ENCODE measurements at places on chromosomes 7 and 10.

DNA sequence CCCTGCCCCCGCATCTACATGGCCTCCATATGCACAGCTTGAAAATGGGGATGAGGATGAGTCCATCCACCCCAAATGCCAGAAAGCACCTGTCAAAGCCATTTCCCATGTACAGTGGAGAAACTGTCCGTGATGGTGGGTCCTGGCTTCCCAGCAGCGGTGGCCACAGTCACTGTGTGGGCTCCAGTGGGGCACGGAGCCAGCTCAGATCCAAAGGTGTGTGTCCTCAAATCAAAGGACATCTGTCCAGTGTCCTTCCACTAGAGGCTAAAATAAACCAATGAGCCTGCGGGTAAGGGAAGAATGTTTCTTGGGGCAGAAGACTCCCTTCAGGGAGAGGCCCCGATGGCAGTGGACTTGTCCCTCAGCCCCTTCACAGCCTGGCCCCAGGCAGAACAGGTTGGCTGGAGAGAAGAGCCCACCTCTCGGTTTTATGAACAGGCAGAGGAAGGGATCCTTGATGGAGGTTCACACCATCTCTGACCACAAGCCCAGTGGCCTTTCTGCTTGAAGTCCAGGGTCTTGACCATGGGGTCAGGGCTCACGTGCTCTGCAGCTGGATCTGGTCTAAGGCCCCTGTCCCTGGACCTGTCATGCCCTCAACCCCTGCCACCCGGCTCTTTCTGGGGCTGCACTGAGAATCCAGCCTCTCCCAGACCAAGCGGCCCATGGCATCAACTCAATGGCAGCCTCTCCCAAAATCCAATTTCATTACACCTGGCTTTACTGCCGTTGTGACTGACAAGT, 106.9 kb downstream of the TCERG1L start:
- DNase-seq: no peak

DNA sequence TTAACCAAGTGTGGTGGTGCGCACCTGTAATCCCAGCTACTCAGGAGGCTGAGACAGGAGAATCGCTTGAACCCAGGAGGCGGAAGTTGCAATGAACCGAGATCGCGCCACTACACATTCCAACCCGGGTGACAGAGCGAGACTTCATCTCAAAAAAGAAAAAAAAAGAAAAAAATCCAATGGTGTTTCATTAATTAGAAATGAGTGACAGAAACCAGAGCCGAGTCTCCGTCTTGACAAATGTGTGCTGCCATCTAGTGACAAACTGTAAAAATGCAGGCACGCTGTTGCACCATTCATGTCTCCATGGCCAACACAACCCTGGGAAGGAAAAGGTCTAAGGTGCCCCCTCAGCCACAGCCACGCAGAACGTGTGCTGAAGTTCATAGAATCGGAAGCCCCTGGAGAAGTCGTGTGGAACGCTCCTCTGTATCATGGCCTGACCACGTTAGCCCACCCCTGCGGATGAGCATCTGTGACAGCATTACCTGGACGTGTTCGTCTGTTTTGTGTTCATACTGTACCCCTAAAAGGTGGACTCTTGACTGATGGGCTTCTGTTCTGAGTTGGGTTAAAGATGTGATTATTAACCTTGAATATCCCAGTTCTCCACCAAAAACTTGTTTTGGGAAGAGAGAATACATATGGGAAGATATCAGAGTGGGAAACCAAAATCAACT, 94.9 kb downstream of the LYZL2 start:
- DNase-seq: peak; percentile 33

GRCh38 chr7:106425017-106425719, 140.4 kb upstream of the NAMPT start:
- DNase-seq: peak; percentile 59

DNA sequence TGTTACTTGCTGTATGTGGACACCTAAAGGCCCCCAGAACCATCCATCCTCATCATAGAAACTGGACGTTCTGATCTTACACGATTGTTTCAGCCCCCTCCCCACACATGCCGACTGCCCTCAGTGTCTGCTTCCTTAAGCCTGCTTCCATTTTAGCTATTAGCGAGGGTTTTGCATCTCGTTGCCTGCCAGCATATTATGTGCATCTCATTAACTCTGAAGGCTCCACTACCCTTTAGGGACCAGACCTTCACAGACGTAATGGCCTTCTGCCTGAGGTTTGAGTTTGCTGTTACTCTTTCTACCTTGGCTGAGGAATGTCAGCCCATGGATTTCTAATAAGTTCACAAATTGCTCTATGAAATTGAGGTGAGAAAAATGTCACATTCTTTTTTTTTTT, 53.9 kb upstream of the LRGUK start:
- DNase-seq: no peak

- no peak for DNase-seq
Observed at GRCh38 chr10:112875476-112876267, 74.4 kb upstream of the TCF7L2 start.

- no peak for DNase-seq
Observed at GRCh38 chr10:19290770-19291169, 242.2 kb downstream of the MALRD1 start.

DNA sequence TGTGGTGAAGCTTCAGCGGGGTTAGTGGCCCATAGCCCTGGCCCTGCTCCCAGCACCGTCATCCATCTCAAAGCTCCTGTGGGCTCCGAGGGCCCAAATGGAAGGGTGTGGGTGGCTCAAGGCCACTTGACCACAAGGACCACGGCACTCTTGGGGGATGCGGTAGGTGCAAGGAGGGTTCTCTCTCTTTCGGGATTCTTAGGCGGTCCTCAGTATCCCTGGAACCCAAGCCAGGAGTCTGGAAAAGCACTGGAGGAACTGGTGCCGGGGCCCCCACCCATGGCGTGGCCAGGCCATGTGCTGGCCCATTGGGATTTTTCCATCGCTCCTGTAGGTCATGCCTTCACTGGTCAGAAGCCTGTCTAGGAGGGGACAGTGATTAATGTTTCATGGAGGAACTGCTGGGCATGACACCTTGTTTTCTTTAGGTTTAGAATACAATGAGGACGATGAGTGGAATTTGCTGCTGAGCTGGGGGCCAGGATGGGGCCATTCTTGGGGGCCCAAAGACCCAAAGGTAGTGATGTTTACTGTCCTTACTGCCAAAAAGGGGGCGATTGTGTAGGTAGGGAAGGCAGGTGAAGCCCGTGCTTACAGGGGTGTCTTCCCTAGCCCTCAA, 16.7 kb downstream of the AQP1 start:
- no peak for DNase-seq

DNA sequence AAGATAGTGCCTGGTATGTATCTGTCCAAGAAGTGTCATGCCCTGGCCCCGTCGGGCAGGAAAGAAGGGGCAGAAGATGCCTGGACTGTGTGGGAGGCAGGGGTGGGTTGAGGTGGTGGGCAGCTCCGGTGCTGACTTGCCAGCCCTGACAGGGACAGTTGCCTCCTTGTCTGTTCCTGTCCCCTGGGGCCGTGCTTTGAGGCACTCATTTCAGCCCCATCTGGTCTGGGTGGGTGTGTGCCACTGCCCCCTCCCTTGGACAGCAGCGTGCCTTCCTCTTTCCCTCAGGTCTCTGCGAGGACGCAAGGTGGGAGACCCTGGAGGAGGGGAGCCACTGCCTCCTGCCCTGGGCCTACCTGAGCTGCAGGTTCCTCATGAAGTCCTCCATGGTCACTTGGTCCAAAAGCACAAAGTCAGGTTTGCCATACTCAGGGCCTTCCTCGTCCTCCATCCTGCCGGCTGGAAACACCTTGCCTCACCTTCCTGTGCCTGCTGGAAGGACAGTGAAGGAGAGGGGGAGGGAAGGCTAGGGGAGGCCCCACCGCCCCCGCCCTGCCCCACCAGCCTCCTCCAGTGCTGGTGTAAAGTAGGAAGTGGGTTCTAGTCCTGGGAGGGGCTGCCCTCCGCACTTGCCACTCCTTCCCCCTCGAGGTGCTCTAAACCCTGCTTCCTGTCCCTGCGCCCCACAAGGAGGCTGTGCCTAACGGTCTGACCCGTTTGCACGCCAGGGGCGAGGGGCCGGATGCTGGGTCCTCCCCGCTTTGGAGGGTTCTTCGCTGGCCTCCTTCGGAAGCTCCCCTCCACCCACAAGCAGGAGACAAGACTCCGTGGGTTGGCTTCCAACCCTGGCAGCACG, at the start of gene MYO1G:
Gene MYO1G (minus strand): TSS at position 505 of the 856 bp plus-strand sequence. CDS start 54 bp downstream, at position 451.
- peak; percentile 92 for DNase-seq

DNA sequence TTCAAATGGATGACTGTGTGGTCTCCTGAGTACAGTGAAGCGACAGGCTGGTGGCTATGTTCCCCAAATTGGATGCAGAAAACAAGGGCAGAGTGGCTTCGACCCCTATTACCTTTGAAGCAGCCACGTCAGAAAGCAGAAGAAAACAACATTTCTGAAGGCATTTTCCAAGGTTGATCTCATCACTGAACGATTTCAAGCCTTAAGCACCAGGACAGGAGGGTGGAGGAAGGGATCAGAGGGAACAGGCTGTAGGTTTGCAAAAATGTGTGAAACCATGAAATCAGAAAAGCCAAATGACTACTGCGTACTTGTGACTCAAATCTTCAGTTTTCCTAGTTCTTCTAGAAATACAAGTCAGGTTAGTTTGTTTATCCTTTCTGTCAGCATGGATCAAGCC, 181.0 kb upstream of the TMEM106B start:
- no peak for DNase-seq

- no peak for DNase-seq
Observed at GRCh38 chr10:90889636-90890035, 17.9 kb downstream of the RPP30 start.

- DNase-seq: no peak
Observed at GRCh38 chr7:150977382-150978125, 567 bp downstream of the KCNH2 start.

DNA sequence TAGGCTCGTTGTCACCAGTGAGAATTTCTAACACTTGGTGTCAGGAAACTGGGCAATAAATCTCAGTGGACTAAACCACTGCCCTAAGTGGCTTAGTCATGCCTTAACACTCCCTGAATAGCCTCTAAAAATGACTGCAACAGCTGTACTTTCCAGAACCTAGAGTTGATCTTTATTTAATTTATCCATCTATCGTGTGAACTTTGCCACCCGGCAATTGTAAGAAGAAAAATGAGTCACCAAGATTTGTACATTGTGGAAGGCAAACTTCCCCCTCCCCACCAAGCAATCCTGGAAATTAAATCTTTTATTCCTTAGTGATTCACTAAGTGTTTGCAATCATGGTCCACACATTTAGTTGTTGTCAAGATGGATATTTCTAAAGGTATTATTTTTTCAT, 47.1 kb downstream of the NXPH1 start:
- DNase-seq: no peak

- no peak for DNase-seq
Observed at GRCh38 chr7:36573066-36573465, 151.2 kb downstream of the AOAH start.

GRCh38 chr7:43278088-43278644, 165.7 kb downstream of the HECW1 start:
- no peak for DNase-seq

- DNase-seq: no peak
Observed at GRCh38 chr7:10940704-10941355, 32.8 kb upstream of the PHF14 start.

- DNase-seq: no peak
Observed at GRCh38 chr10:76305930-76306615, 874.6 kb downstream of the LRMDA start.

GRCh38 chr7:127332880-127333279, 59.6 kb downstream of the ZNF800 start:
- no peak for DNase-seq

GRCh38 chr10:14487488-14487883, 156.8 kb upstream of the FRMD4A start:
- no peak for DNase-seq

- no peak for DNase-seq
Observed at GRCh38 chr10:24344279-24344678, 135.3 kb downstream of the KIAA1217 start.

DNA sequence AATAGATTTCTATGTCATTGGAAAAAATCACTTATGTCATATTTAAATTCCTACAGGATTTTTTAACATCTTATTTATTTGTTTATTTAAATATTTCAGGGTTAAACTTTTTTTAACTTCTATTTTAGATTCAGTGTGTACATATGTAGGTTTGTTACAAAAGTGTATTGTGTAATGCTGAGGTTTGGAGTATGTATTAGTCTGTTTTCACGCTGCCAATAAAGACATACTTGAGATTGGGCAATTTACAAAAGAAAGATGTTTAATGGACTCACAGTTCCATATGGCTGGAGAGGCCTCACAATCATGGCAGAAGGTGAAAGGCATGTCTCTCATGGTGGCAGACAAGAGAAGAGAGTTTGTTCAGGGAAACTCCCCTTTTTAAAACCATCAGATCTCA, 65.4 kb downstream of the MGAM2 start:
- no peak for DNase-seq

- no peak for DNase-seq
Observed at GRCh38 chr7:40382145-40382544, 247.3 kb downstream of the SUGCT start.

- DNase-seq: no peak
Observed at GRCh38 chr10:118687472-118687871, 67.3 kb downstream of the CACUL1 start.

GRCh38 chr7:129748356-129749109, 137.0 kb downstream of the NRF1 start:
- DNase-seq: no peak

GRCh38 chr7:14690486-14690885, 212.1 kb downstream of the DGKB start:
- no peak for DNase-seq

DNA sequence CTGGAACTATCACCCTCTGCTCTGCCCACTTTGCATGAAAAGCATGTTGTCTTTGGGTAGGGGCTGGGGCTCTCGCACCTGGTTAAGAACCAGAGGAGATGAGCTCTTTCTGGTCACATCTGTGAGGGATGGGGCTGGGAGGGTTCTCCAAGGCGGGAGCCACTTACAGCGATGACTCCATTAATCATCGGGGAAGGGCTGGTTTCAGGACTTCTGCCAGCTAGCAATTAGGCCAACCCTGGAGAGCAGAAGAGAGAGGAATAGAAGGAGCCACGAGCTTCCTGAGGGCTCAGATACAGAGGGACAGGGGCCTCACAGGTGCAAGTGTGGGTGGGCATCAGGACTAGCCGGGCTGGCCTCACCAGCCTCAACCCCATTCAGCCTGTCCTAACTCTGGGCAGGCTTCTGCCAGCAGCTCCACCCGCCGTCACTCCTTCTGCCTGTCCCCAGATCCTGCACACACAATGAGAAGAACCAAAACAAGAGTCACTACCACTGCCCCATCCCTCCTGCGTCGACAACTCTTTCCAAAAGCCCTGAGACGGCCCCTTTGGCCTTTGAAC, 8.4 kb downstream of the AQP1 start:
- no peak for DNase-seq

DNA sequence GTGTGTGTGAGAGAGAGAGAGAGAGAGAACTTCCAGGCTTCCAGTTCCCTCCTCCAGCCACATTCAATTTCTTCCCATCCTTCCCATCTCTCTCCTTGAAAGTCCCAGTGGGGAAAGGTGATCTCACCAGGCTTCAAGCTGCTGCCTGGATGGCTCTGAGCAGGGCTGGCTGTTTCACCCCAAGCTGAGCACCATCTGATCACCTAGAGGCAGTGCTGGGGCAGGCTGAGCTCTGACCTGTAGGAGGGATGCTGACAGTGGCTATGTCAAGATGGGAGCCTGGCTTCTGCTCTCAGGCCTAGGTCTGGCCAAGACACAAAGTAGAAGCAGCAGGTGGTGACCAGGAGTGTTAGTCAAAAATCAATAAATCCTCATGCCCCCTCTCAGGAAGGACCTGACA, 370.8 kb downstream of the PLXNA4 start:
- DNase-seq: no peak

- no peak for DNase-seq
Observed at GRCh38 chr7:132379292-132379691, 197.0 kb downstream of the PLXNA4 start.

All from stimulated activated CD4-positive, alpha-beta T cell treated with anti-CD3 and anti-CD28 coated beads, TNF-alpha, amount 100 ng/mL, for 24 hours (primary cell).